ENCODE measurements at places on chromosomes 6 and 20.

DNA sequence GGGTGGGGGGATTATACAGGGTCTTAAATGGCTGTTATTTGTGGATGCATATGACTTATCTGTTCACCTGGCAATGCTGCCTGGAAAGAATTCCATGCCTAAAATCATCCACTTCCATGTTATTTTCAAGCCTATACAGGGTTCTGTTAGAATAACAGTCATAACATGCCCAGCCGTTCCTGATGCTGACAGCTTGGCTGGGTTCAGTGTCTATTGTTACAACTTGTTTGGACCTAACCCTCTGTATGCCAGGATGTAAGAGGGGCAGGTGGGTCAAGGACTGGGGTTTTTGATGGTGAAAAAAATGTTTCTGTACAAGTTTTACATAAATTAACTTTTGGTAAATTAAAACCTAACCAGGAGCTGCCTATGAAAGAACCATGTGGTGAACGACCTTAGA lies 79.8 kb downstream of the GINS1 start:
- no peak for DNase-seq

DNA sequence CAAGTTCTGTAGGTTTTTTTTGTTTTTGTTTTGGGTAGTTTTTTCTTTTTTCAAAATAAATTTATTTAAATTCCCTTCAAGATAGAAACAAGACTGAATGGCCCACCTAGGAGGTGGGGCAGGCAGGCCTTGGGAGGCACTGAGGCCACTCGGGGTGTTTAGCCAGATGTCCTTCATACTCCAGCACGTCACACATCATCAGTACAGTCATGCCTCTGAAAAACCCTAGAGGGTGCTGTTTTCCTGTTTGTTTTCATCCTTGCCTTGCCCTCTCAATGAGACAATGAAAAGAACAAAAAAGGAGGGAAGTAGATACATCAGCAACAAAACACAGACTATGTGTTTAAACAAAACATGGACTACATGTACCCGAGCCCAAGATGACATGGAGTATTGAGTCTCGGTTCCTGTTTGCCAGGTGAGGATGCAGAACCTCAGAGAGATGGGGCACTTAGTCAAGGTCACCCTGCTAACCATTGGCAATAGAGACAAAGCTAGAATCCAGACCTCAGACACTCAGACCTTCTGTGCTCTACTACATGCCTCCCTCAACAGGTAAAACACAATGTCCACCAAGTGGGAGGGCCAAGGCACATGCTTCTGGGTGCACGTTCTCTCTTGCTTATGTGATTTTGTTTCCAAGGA lies 26.8 kb upstream of the CLIC5 start:
- no peak for DNase-seq

- peak; percentile 78 for DNase-seq
These were observed 22.6 kb downstream of the NOL4L start for GRCh38 chr20:32562495-32562911.

DNA sequence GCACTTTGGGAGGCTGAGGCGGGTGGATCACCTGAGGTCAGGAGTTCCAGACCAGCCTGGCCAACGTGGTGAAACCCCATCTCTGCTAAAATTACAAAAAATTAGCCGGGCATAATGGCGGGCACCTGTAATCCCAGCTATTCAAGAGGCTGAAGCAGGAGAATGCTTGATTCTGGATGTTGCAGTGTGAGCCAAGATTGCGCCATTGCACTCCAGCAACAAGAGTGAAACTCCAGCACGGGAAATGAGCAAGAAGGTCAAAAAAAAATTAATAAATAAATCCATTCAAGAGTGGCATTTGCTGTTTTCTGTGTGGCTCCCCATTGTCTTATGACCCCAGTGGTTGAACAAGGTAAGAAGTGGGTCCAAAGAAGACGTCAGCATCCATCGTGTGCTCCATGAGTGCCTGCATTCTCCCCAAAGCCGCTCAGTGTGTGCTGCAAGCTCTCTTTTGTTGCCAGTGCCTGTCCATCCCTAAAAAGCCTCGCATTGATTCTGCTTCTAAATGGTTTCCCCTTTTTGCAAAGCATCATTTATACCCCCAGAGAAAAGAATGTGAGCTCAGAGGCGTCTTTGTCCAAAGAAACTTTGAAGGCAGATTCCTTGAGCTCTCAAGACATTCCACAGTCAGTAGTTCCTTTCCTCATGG lies 38.8 kb upstream of the MAP3K4 start:
- no peak for DNase-seq

DNA sequence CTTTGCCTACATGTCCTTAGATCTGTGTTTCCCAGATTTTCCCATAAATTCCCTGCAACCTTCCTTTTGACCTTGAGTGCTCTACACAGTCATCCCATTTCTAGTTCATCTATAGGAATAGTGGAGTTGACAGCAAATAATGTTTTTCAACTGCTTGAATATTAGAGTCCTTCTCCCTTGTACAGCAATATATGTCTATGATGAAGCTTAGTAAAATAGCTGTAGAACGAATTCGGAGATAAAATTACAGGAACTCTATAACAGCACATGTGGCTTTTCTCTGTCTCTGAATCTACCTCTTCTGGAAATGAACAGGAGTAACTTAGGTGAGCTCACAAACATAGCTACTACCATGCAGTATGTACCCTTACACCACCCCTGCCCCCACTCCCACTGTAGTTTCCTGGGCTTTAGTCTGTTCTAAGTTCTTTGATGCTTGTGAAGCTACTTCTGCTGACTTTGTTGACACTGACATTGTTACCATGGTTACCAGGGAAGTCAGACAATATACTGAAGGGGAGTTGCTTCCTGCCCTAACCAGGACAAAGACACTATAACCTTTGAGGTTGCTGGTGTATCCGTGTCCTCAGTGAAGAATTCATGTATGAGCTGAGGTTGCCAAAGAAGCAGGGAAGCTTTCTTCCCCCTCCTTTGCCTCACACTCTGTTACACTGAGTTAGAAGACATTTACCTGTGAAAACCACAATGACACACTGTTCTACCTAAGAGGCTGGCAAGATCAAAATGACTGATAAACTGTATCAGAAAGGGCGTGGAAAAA lies 35.8 kb upstream of the SHLD1 start:
- DNase-seq, result no peak

- no peak for DNase-seq
These were observed 83.8 kb downstream of the FNDC1 start for GRCh38 chr6:159252955-159253508.

DNA sequence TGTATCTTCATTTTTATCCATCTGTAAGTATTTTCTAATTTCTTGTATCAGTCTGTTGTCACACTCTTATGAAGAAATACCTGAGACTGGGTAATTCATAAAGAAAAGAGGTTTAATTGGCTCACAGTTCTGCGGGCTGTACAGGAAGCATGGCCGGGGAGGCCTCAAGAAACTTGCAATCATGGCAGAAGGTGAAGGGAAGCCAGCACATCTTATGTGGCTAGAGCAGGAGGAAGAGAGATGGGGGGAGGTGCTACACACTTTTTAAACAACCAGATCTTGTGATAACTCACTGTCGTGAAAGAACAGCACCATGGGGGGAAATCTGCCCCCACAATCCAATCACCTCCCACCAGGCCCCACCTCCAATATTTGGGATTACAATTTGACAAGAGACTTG lies 10.9 kb upstream of the BCKDHB start:
- no peak for DNase-seq

DNA sequence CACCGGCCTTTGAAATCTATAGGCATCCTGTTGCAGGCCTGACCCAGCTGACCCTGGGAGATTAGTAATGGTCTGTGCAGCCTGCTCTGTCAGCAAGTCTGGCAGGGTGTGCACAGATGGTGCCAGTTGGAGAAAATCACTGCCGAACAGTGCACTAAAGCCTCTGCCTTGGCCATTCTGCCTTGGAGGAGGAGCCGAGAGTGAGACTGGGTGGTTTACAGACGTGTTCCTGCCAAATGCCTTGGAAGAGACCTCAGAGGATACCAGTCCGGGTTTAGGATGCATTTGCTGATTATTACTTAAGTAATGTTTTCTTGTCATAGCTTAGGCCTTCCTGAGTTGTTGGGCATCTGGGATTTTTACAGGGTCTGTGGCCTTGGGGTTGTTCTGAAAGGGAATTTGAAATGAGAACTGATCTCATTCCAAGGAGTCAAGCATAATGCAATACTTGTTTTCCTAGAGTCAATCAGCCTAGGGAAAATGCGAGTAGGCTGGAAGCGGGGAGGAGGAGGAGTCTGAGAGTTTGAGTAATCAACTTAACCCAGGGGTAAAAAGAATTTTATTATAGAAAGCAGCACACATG lies 292.1 kb downstream of the SOX4 start:
- peak; percentile 84 for DNase-seq

- DNase-seq, result no peak
These were observed 26.0 kb upstream of the TAAR1 start for GRCh38 chr6:132685009-132685408.

- DNase-seq, result no peak
These were observed 83.5 kb upstream of the SCAF8 start for GRCh38 chr6:154649721-154650120.

GRCh38 chr6:168485818-168486217 lies 44.8 kb downstream of the SMOC2 start:
- DNase-seq, result no peak

- no peak for DNase-seq
These were observed 31.3 kb upstream of the ZSCAN23 start for GRCh38 chr6:28474441-28475219.

DNA sequence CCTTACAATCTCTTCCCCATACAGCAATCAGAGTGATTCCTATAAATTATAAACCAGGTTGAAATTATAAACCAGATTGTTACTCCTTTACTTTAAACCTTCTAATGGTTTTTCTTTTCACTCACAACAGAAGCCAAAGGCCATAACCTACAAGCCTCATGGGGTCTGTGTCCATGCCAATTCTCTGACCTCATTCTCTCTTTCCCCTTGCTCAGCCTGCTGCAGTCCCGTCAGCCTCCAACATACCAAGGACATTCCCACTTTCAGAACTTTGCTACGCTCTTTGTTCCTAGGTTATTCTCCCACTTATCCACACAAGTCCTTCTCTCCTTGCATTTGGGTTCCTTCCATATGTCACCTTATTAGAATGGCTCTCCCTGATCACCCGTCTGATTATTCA lies 277.9 kb upstream of the TCF21 start:
- no peak for DNase-seq

DNA sequence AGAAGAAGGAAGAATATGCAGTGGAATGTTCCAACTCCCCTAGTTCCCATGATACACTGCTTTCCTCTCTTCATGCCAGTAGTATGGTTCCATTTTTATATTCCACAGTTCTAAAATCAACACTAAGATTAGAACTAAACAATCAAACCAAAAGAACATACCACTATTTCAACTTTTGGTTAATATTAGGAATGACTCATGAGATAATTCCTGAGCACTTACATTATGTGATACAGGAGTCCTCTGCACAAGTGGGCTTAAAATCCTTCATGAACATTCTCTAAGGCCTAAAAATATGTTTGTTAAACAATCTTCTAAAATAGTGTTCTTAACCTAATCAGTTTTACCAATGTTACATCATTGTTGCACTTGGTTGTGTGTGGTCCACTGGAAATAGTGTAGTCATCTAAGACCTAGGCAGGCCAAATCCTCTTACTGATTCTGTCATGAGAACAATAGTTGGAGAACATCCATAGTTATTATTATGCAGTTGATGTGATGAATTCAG lies 30.3 kb upstream of the RCAN2 start:
- DNase-seq, result no peak

DNA sequence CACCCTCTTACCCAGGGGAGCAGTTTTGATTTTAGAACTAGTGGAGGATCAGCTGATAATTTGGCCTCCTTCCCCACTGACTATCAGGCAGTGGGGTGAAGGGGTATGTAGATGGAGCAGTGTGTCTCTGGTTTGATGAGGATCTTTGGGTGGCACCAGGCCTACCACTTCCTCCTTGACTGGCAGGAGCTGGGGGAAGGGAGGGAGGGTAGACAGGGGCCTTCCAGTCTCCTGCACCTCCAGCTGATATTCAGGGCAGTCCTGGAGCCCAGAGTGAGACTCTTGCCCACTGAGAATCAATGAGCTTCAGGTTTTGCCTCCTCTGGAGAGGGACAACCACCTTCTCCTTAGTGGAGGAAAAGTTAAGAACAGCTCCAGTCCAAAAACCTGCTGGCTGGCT lies 3.2 kb downstream of the DEF6 start:
- DNase-seq, result no peak

DNA sequence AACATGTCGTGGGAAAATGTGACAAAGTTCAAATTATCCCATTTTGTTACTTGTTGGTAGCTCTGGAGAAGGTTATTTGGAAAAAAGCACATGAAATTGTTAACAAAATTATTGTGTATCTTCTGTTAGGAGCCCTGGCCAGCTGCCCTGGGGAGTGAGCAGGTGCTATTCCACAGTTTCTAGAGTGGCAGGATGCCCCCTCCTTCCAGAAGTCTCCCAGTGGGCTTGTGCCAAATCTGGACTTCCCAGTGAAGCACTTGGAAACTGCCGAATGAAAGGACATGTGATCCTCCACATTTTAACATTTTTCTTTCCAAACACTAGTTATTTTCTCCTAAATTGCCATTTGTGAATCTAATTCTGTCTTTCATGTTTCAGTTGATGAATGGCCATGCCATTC lies 66.9 kb upstream of the CLDN20 start:
- no peak for DNase-seq

GRCh38 chr6:99822741-99823512 lies 171.1 kb downstream of the MCHR2 start:
- no peak for DNase-seq

DNA sequence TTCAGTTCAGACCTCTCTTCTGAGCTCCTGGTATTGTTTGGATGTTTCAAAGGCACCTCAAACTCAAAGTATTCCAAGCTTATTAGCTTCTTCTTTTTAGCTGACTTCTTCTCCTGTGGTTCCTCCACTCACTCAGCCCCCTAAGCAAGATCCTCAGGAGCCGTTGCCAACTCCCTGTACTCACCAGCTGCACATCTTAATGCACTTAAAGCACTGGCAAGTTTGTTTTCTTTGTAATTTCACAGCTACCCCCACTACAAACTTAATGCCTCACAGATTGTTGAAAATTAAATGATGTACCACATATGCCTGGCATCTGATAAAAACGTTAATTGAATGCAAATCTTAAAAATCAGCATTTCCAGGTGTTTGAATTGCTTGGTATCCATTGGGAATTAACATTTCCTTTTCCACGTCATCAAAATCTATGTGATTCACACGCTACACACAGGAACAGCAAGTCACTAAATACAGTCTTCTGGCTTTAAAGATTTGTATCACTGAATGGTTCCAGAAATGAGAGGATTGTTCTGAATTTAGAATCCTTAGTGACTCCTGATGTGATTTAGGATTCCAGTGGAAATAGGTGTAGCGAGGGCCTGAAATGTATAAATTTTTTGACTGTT lies 24.5 kb downstream of the CALHM6 start:
- no peak for DNase-seq

- DNase-seq, result no peak
These were observed 17.3 kb downstream of the TULP4 start for GRCh38 chr6:158329531-158329930.

GRCh38 chr6:142728910-142729481 lies 216.0 kb downstream of the HIVEP2 start:
- no peak for DNase-seq

GRCh38 chr6:153849072-153849779 lies 189.8 kb upstream of the OPRM1 start:
- no peak for DNase-seq

GRCh38 chr6:38671885-38672467 lies 31.0 kb downstream of the GLO1 start:
- DNase-seq, result no peak

- no peak for DNase-seq
These were observed 86.2 kb downstream of the AHI1 start for GRCh38 chr6:135411339-135411738.

All from RWPE2 (cell line).